CD4-positive, alpha-beta T cell treated with Interleukin-4 for 1 hour (primary cell): ENCODE measurements at places on chromosomes 3 and 15.

- no peak for DNase-seq
These were observed 9.6 kb upstream of the BTLA start for GRCh38 chr3:112508860-112509259.

- no peak for DNase-seq
These were observed 42.4 kb upstream of the RHO start for GRCh38 chr3:129485721-129486663.

DNA sequence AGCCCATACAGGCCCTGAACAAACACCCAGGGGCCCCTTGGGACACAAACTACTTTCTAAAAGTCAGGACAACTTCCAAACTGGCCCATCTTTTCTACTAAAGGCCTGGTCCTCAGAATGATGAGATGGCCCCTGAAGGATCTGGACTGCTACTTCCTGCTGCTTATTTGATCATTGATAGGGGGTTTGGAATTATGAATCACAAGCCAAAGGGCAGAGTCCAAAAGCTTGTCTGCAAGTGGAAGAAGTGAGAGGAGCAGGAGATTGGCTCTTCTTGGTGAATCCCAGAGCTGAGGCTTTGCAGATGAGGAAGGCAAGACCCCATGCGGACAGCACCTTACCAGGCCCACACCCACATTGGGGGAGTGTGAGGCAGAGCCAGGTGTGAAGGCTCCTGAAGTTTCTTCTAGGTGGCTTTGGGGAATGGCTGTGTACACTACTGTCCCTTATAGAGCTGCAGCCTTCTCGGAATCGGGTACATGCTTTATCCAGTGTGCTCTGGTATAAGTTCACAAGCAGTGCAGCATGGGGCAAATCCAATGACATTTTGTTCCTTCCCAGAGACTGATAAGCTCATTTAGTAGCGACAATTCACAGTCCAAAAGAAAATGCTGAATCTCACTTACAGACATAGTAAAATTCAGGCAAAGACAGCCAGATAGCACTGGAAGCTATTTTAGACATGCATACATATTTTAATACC is 133.1 kb downstream of the RORA start:
- no peak for DNase-seq

DNA sequence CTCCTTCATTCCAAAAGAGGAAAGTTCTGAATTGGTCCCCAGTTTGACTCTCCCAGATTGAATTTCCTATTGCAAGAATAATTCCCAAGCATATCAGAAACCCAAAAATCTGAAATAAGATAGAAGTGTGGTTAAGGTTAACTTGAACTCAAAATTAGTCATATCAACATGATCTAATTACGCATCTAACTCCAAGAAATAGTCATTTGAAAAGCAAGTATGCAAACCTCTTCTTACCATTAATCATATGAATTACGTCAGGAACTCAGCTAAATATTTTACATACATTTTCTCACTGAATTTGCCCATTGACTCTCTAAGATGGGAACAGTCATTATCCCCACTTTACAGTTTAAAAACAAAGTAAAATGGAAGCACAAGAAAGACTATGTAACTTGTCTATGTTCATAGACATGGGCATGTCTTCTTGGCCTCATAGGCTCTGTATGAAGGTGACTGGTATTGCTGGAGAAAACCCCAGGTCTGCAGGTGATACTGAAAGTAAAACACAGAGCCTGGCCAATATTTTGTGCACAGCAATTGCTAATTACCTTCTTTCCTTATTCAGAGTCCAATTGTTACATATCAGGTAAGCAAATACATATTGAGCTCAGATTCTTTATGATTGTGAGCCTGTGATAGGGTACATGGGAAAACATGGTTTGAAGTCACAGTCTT is 139.2 kb downstream of the ATP8B4 start:
- no peak for DNase-seq
